ENCODE measurements at places on chromosomes 7 and 10.

- ATAC-seq, result no peak
Measured at GRCh38 chr7:85774986-85775385, 588.1 kb upstream of the SEMA3D start.

DNA sequence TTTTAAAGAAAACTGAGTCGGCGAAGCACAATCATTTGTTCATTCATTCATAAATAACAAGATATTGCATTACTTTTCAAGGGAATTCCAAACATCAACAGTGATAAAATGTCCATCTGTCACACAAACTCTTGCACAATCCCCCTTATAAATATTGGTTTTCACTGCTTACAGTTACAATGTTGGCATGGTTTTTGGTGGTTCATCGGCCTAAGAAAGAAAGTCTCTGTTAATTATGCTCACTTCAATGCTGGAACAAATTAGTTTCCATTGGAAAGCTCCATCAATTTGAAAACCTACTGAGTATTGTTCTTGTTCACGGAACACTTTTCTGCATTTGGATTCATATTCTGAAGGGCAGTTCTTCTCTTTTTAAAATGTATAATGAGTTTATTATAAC lies 188.5 kb downstream of the JAZF1 start:
- ATAC-seq, result no peak

DNA sequence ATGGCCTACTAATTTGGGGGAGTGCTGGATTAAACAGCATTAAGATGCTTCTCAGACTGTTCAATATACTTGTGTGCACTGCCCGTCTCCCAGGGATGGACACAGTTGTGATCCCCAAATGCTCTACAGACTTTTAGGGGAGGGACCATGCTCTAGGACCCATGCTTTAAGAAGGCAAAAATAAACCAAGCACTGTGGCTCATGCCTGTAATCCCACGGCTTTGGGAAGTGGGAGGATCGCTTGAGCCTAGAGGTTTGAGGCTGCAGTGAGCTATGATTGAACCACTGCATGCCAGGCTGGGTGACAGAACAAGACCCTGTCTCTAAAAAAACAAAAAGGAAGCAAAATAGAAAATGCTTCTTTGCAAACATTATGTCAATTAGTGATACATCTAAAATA lies 102.6 kb downstream of the VOPP1 start:
- ATAC-seq, result no peak

DNA sequence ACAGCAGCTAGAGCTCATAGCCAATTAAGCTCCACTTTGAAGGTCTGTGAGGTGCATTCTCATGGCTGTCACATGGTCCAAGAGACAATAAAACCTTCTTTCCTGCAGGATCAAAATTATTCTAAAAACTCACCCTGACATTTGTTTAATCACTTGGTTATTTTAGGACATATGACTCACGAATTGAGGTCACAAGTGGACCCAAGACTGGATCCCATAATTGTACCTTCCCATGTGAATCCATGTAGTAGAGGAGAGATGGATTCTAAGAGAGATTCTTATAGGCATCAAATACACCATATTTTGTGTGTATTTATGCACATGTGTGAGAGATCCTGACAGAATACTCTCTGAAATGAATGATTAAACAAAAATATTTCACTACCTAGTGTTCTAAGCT lies 18.1 kb downstream of the POLR1F start:
- ATAC-seq, result no peak

- no peak for ATAC-seq
Measured at GRCh38 chr10:60797200-60797599, 18.9 kb downstream of the CDK1 start.

GRCh38 chr7:25093268-25093826 lies 31.7 kb downstream of the CYCS start:
- ATAC-seq, result peak; percentile 95

DNA sequence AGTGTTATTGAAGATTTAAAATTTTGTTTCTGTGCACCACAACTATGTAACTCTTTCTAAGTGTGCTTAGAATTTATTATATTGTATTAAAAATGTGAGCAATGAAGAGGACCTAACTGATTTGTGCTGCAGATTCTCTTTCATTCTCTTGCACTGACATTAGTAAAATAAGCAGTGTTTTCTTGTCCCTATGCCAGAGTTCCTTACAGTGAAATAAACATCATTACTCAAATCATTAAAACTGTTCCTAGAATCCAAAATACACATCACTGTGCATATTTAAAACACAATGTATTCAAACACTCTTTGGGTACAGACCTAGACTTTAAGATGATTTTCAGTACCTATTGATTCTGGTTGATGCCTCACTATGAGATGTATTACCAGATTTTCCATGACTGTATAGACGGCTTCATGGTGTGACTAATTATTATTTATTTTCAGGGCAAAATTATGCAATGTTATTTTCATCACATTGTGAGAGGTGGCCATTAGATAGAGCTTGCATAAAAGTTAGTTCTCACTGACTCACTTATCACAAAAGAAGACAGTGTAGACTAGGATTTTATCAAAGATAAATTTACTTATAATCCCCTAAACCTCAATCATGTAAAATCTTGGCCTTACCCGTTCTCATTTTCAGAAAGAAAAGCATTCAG lies 93.4 kb downstream of the PTPRZ1 start:
- ATAC-seq, result no peak

GRCh38 chr7:46658281-46658680 lies 737.2 kb upstream of the IGFBP3 start:
- ATAC-seq, result no peak

DNA sequence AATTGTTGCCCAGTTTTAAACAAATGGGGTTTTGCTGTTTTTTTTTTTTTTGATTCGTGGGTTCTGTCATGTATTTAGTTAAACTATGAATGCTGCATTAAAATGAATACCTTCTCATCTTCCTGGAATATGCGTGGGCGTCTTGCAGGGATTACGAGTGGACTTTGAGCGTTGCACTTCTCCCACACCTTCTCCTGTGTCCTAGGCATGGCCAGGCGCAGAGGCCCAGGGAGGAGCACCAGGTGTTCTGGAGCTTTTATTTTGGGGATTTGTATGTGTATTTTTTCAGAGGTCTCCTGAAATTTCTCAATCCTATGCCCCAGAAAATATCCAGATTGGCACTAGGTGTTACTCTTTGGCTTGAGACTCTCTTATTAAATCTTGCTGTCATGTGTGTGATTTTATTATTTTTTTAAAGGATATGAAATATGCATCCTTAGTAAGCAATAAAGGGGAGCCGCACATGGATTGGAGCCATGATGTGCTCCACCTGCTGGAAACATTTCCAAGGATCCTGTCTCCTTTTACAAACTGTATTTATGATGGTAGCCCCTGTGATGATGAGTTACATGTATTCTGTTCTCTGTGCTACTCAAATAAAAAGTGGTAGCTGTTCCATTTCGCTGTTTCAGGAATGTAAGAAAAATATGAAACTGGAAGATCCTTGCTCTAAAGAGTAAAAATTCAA lies 482.2 kb upstream of the KLF6 start:
- peak; percentile 46 for ATAC-seq

DNA sequence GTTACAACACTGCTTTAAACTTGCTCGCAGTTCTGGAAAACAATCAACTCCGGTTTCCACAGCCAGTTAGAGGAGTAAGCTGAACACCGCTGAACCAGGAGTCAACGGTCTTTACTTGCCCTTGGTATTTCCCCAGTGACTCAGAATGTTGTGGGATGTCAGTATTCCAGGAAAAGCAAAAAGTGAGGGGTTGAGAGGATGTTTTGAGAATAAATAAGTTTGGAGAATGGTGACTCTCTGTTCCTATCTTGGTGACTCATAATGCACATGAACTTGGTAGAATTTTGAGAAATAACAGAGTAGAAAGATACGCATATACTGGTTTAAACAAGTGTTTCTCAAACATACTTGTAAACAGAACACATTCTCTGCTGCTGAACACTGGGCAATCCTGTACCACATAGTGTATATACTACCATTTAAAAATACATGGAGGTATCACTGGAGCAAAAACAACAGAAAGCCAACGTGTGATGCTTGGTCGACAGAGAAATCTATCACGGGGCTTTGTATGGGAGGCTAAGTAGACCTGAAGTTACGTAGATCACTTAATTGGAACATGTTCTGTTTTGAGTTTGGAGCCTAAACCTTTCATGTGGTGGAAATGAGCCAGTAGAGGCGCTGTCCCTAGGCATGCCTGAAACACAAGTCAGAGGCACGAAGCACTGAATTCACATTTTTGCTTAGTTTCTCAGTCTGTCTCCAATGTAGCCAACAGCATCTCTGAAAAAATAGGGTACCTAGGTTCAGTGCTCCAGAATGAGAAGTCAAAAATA lies 534.3 kb downstream of the PARD3 start:
- peak; percentile 97 for ATAC-seq

DNA sequence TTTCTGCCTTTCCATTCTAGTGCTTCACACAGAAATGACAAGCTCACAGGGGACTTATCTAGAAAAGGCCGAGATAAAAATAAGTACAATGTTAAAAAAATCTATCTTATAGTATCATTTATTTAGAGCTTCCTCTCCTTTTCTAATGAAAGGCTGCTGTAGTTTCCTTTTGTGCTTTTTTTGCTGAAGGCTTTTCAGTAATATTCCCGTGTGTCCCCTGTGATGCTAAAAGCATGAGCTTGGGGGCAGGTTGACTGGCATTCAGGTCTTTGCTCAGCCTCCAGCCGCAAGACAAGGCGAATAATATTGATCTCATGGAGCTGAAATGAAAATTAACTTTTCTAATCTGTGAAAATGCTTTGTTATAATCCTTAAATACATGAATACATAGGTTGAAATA lies 143.0 kb downstream of the ST7 start:
- no peak for ATAC-seq

Data from SK-N-SH treated with all-trans-retinoic acid at 6 μM for 48 hours (cell line).